ENCODE measurements at places on chromosomes 13 and 19.

- DNase-seq: no peak
Measured at GRCh38 chr13:38700051-38700450, 13.2 kb downstream of the FREM2 start.

DNA sequence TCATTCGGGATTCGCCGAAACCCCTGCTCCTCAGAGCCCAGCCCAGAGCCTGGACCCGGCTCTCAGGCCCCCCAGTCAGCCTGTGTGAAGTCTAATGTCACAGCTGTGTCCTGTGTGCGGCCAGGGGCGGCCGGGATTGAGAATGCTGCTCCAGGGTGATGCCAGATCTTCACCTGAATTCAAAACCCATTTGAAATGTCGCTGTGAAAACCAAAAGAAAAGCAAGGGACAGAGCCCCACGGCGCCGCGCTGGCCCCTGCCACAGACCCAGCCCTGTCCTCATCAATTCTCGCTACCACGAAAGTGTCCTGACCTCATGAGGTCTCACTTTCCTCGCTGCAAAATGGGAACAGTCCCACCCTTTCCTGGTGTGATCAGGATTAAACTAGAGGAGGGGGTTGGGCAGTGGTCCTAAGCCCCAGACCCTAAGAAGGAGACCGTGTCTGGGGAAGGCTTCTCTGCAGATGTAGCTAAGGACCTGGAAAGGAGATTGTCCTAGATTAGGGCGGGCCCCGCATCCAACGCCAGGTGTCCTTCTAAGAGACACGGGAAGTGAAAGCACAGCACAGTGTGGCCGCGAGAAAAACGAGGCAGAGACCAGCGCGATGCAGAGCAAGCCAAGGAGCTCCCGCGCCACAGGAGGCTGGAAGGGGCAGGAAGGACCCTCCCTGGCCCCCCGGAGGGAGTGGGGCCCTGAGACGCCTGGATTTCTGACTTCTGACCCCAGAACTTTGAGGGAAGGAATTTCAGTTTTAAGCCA, 34.0 kb upstream of the SPACA7 start:
- no peak for DNase-seq

- DNase-seq: no peak
Measured at GRCh38 chr19:5093297-5093928, 124.5 kb downstream of the KDM4B start.

DNA sequence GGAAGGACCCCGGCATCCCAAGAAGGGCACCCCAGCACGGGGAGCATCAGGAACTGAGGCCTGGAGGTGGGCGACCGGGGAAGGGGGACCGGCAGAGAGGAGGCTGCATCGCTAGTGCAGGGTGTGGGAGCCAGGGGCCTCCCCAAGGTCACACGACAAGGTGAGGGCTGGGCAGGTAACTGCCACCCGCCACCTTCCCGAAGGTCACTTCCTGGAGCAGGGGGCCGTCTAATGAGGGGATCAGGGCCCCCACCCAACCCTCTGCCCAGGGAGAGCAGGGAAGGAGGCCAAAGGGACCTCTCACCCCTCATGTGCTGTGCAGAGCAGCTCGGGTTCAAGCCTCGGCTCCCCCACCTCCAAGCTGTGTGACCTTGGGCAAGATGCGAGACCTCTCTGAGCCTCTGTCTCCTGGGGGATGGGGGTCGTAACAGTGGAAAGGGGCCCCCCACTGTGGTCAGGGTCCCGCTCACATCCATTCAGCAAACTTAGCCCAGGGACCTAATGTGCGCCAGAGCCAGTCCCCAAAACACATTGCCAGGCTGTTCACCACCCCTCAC, 6.0 kb downstream of the ZBTB7A start:
- DNase-seq: no peak

DNA sequence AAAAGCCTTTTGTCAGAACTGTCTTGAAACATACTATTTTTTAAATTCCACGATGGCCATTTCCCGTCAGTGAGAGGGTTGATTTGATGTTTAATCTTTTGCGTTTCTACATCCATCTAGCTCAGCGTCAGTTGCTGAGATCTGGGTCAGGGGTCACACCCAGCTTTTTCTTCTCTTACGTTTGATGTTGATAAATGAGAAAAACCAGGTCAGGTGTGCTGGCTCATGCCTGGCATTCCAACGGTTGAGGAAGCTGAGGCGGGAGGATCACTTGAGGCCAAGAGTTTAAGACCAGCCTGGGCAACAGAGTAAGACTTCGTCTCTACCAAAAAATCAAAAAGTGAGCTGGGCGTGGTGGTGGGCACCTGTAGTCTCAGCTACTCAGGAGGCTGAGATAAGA, 168.9 kb downstream of the PTPRS start:
- no peak for DNase-seq

GRCh38 chr19:6736917-6737283, 480 bp downstream of the GPR108 start:
- DNase-seq: no peak

DNA sequence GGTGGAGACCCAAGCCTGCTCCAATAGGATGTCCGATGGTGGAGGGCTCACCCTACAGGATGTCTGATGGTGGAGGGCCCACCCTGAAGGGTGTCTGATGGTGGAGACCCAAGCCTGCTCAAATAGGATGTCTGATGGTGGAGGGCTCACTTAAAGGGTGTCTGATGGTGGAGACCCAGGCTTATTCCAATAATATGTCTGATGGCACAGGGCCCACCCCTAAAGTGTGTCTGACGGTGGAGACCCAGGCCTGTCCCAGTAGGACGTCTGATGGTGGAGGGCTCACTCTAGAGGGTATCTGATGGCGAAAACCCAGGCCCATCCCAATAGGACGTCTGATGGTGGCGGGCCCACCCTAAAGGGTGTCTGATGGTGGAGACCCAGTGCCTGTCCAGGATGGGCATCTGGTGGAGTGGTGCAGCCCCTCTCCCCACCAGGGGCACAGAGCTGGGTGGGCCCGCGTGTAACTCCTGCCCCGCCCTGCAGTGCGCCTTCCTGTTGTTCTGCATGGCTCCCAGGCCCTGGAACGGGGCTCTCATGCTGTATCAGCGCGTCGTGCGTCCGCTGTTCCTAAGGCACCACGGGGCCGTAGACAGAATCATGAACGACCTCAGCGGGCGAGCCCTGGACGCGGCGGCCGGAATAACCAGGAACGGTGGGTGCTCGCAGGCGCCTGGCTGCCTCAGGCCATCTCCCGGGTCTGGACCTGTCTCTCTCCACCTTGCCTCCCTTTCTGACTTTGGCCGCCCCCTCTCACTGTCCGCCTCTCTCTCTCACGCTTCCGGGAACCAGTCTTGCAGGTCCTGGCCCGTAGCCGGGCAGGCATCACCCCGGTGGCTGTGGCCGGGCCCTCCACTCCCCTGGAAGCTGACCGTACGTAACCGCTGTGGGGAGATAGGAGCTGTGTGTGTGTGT, 5.1 kb downstream of the REEP6 start:
- no peak for DNase-seq

GRCh38 chr13:85661675-85662074, 137.5 kb downstream of the SLITRK6 start:
- no peak for DNase-seq

- no peak for DNase-seq
Measured at GRCh38 chr13:32036757-32037156, 5.2 kb downstream of the FRY start.

DNA sequence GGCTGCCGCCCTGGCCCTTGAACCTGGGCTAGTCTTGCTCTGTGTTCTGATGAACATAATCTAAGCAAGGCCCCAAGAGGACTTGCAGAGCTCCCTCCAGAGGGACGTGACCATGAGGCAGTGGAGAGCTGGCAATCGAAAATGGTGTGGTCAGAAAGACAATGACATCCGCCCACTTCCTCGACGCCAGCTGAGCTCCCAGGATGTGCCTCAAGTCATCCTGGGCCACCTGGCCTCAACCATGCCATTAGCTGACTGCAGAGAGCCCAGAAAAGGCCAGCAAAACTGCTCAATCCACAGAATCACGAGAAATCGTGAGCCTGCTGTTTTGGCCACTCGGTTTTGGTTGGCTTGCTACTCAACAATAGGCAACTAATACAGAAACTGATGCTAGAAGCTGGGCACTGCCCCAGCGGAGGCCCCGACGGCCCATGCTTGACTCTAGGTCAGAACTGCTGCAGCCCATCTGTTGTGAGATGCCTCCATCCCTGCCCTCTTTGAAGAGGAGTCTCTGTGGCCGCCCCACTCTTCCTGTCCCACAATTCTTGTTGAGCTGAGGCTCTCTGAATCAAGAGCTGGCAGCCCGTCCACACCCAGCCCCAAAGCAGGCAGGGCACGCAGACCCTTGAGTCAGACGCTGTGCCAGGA, 53.3 kb downstream of the STK24 start:
- no peak for DNase-seq
